ENCODE measurements at places on chromosomes 4 and X.

GRCh38 chr4:139975830-139976272 is 178.1 kb downstream of the MAML3 start:
- peak; percentile 27 for DNase-seq

DNA sequence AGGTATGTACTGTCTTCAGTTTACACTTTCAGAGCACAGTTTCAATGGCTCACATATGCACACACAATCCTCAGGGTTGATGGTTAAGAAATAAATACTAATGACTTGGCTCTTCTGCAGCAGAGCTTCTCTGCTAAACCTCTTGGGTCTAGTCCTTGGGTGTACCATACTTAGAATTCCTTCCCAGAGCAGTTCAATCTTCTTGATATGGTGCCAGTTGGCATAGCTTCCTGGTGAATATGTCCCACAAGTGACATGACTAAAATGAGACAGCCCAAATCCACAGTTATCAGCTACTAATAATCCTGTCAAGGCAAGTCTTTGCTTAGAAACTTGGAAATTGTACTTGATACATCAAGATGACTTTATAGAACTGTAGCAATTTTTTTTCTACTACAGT is 654.4 kb downstream of the IQCM start:
- no peak for DNase-seq

DNA sequence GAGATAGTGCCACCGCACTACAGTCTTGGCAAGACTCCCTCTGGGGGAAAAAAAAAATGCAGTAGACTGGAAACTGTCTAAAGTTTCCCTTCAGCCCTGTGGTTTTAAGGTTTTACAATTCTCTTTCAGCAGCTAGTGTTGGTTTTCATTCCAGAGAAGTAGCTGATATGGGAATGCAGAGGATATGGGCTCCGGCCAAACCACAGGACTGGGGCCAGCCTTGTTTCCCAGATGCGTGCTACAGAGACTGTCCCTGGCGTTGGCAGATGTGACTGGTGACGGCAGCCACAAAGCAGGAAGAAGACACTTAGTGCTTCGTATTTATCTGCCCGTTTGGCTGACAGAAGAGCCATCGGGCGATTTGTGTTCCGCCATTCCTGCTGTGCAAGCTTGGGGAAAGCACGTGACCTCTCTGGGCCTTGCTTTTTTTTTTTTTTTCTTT is 43.2 kb downstream of the ZBTB49 start:
- peak; percentile 98 for DNase-seq

DNA sequence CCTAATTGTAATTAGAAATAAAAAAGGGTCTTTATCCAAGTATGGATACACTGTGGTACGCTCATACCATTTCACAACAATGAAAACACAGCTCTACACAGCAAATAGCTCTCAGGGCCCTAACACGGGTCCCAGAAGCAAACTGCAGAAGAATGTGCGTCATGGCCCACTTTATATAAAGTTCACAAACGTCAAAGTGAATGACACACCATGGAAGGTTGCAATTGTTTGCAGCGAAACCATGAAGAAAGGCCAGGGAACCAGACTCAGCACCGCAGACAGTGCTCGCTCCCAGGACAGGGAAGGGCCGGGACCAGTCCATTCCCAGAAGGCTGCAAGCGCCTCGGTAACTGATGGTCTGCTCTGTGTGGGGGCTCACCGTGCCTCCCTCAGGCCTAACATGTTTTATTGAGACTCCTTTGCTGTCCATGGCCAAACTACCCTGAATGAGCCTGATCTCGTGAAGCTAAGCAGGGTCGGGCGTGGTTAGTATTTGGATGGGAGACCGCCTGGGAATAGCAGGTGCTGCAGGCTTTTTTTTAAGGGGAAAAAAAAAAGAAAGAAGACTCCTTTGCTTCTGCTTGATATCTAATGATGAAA is 47.8 kb downstream of the ACOX3 start:
- no peak for DNase-seq

DNA sequence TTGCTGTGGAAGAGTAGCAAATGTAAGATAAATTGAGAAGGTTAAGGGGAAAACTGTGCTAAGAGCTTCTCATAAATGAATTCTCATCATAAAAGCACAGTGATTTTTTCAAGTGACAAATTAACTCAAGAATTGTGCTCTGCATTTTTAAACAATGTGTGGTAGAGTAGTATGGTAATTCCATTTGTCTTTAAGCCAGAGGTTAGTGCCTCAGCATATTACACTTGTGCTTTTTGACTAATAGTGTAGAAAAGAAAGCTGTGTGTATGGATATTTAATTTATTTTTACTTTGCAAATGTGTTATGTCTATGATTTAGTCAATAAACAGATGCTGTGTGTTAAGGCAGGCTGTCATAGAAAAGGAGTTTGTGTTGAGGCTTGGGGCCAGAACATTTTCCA is 61.0 kb downstream of the FHIP1A start:
- DNase-seq = no peak

- DNase-seq = no peak
These were observed 44.4 kb upstream of the STAG2 start for GRCh38 chrX:123917069-123917468.

DNA sequence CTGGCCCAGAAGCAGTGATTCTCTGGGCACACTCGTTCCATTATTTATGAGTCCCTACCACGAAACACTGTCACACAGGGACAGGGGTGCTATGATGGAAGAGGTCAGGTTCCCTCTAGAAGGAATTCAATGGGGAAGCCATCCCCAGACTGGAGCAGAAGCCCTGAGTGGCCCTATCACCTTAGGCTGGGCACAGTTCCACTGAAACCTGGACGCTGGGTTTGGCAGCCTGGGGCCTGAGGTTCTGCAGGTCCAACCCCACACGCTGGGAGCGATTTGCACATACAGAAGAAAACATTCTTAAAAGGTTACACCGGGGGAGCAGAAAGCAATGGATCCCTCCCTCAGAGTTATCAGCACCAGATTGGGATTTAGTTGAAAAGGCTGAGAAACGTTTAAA is 63.3 kb downstream of the PHKA2 start:
- no peak for DNase-seq
